Activated CD4-positive, alpha-beta T cell treated with anti-CD3 and anti-CD28 coated beads for 4 hours (primary cell): ENCODE measurements at places on chromosomes 11 and 22.

DNA sequence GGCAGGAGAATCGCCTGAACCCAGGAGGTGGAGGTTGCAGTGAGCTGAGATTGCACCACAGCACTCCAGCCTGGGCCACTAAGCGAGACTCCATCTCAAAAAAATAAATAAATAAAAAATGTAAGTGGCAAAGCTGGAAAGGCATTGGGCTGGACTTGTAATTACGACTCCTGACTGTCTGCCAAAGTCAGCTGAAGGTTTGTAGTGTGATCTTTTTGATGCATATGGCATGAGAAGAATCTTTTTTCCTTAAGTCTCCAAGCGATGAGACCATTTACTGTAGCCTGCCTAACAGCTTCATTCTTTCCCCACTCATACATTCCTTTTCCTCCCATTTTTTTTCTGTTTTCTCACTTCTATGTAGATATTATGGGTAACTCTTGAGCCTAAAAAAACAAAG is 24.8 kb downstream of the CTNND1 start:
- no peak for DNase-seq

DNA sequence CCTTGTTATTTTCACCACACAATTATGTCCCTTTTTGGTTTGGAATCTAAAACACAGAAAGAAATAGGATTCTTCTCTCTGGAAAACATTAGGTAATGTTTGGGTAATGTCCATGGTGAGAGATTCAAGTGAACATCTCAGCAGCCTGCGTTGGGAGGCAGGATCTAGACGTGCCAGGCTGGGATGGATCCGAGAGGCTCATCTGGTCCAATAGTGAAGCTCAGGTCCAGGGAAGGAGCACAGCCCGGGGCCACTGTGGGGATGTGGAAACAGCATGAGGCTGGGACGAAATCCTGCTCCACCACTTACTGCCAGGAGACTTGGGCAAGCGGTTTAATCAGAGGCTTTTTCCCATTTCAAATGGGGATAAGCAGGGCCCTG is 109.9 kb downstream of the CSNK2A3 start:
- no peak for DNase-seq

GRCh38 chr11:113465786-113466185 is 9.4 kb downstream of the DRD2 start:
- no peak for DNase-seq

DNA sequence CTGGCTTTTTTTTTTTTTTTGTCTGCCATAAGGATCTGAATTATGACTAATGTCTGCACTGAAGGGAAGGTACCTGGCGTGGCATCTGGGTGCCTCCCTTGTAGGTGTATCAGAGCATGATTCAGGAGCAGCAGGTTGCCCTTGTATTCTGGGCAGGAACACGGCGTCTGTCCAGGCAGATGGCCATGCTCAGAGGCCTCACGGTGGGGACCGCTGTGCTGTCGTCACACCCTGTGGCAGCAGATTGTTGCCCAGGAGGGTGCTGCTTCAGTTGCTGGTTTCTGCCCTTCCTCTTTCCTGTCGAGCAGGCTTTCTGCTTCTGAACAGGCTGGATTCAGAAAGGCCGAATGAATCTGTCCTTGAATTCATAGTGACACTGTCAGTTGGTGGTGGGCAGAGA is 11.0 kb downstream of the ZNRF3 start:
- no peak for DNase-seq

GRCh38 chr11:8614497-8614896 is 20.5 kb upstream of the STK33 start:
- DNase-seq: no peak

- no peak for DNase-seq
Measured at GRCh38 chr11:95239871-95240649, 9.1 kb upstream of the SESN3 start.

- no peak for DNase-seq
Measured at GRCh38 chr11:127919206-127920000, 668.0 kb downstream of the ETS1 start.

DNA sequence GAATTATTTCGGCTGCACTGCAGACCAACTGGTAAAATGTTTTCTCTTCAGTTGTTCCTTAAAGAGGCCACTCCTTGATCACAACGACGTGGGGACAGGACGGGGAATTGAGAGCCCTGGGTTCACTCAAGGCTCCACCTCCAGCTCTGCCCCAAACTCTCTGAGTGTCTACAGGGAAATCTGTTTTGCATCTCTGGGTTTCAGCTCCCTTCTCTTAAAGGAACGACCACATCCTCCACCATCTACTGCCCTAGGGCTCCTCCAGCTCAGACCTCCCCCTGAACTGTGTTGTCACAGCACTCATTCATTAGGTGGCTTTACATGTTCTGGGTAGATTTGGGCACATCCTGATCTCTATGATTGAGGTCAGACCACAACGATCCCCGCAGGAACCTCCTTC is 5.1 kb upstream of the PPFIA1 start:
- no peak for DNase-seq

- no peak for DNase-seq
Measured at GRCh38 chr22:50218153-50218995, 17.6 kb downstream of the SELENOO start.

- DNase-seq: no peak
Measured at GRCh38 chr11:69111624-69112542, 43.9 kb upstream of the SMIM38 start.

GRCh38 chr11:92636543-92637188 is 332.8 kb upstream of the MTNR1B start:
- no peak for DNase-seq

GRCh38 chr11:44029977-44030911 is 17.5 kb upstream of the ACCSL start:
- no peak for DNase-seq
